ENCODE measurements at places on chromosomes 12 and 14.

GRCh38 chr12:62192903-62193250 lies 67.3 kb upstream of the USP15 start:
- DNase-seq: no peak

- no peak for DNase-seq
Measured at GRCh38 chr12:59677857-59678256, 82.0 kb downstream of the SLC16A7 start.

DNA sequence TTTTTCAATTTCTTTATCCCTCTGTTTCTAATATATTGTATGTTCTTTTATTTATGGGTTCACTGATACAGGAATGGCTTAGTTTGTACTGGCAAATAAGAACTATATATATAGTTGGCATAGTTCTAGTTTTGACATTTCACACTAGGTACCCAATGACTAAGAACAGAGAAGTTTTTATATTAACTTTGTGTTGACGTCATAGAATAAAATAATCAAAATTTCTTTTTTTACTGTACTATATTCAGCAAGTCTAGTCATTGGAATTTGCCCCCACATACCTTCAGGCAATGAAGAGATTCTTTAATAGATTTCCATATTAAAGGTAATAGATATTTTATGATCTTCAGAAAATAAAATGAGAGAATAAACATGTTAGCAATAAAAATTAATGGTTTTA lies 713.2 kb downstream of the NOVA1 start:
- no peak for DNase-seq

DNA sequence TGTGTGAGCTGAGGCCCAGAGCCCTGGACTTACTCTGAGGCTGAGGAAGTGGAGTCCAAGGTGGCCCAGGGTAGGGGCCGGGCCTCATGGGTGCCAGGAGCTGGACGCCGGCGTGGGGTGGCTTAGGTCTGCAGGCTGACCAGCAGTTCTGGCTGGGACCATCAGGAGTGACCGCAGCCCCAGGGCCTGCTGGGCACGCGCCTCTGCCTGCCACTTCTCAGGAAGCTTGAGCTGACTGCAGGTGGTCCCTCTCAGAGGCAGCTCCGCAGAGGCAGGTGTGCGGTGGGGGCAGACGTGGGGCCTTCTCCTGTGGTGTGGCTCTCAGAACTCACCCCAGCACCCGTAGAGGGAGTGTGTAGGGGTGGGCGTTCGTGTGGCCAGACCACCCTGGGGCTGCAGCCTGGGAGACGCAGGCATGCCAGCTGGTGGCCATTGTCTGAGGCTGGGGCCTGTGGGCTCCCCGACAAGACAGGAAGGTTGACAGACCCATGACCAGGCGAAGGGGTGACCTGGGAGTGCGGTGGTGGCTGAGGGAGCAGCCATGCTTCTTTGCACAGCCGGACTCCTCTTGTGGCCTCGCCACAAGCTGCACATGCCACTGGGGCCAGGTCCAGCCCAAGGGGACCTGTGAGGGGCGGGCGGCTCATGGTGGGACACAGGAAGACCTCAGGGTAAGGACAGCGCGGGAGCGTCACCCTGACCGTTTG lies 40.0 kb upstream of the TEX22 start:
- no peak for DNase-seq

- DNase-seq: no peak
Measured at GRCh38 chr12:32235251-32235650, 128.6 kb downstream of the BICD1 start.

DNA sequence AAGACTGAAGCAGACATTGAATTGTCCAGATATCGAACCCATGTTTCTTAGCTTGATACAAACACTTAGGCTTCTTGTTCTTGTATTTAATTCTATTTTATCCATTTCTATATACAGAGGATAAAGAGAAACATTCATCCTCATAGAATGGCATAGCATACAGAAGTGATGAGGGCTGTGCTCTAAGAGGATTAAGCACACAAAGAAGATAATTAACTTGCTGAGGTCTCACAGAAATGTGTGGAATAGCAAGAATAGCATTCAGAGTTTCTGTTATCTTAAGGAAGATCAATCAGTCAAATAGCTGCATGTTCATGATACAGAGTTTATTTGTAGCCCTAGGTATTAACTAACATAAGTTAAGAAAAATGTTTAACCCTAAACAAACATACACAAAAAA lies 27.3 kb upstream of the STRAP start:
- DNase-seq: no peak
